Esophagus squamous epithelium (tissue), 5 donors: ENCODE measurements at places on chromosomes 4 and X.

GRCh38 chr4:159719531-159719930 lies 616.7 kb downstream of the RAPGEF2 start:
- no peaks in the 10 kb centered on the region for H3K27me3 ChIP-seq
- H3K4me1 ChIP-seq, result no peaks in the 10 kb centered on the region
- H3K4me3 ChIP-seq, result no peak overlapping the region
- no peak overlapping the region for H3K27ac ChIP-seq

GRCh38 chrX:76014321-76014720 lies 158.5 kb upstream of the PBDC1 start:
- H3K27ac ChIP-seq, result no peak overlapping the region
- H3K4me1 ChIP-seq, result no peaks in the 10 kb centered on the region
- H3K27me3 ChIP-seq, result no peaks in the 10 kb centered on the region

DNA sequence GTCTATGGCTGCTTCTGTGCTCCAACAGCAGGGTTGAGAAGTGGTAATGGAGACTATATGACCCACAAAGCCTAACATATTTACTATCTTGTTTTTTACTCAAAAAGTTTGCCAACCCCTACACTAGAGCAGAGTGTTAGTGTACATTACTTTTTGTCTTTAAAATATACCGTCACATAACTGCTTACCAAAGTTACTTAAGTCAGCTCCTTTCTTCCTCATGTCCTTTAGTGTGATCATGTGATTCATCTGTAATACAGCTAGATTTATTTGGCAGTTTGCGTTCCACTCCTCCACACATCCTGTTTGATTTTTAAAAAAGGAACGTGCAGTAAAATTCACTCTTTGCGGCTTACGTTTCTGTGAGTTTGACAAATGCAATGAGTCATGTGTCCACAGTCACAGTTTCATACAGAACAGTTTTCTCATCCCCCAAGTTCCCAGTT lies 162.4 kb upstream of the GPRIN3 start:
- H3K27me3 ChIP-seq, result no peaks in the 10 kb centered on the region
- no peaks in the 10 kb centered on the region for H3K36me3 ChIP-seq

GRCh38 chr4:88527787-88528186 lies 4.2 kb upstream of the PYURF start:
- peaks cover 26% of the 10 kb centered on the region for H3K4me1 ChIP-seq
- no peak overlapping the region for H3K27ac ChIP-seq
- H3K27me3 ChIP-seq, result no peaks in the 10 kb centered on the region
- H3K36me3 ChIP-seq, result no peaks in the 10 kb centered on the region
- H3K4me3 ChIP-seq, result no peak overlapping the region
- no peak for DNase-seq

DNA sequence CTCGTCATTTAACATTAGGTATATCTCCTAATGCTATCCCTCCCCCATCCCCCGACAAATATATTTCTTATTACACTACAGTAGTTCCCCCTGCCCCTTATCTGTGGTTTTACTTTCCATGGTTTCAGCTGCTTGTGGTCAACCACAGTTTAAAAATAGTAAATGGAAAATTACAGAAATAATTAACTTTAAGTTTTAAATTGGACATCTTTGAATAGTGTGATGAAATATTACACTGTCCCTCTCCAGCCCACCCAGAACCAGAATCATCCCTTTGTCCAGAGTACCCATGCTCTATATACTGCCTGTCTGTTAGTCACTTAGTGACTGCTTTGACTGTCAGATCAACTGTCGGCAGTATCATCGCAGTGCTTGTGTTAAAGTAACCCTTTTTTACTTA lies 47.4 kb upstream of the VEGFC start:
- H3K4me1 ChIP-seq, result peaks cover 4% of the 10 kb centered on the region
- H3K27me3 ChIP-seq, result no peaks in the 10 kb centered on the region
- H3K4me3 ChIP-seq, result no peak overlapping the region
- no peaks in the 10 kb centered on the region for H3K36me3 ChIP-seq
- H3K27ac ChIP-seq, result no peak overlapping the region

GRCh38 chr4:104591510-104591911 lies 96.8 kb upstream of the CXXC4 start:
- no peak overlapping the region for H3K27ac ChIP-seq
- no peak overlapping the region for H3K4me3 ChIP-seq
- H3K4me1 ChIP-seq, result no peaks in the 10 kb centered on the region
- no peak for DNase-seq
- H3K27me3 ChIP-seq, result no peaks in the 10 kb centered on the region

DNA sequence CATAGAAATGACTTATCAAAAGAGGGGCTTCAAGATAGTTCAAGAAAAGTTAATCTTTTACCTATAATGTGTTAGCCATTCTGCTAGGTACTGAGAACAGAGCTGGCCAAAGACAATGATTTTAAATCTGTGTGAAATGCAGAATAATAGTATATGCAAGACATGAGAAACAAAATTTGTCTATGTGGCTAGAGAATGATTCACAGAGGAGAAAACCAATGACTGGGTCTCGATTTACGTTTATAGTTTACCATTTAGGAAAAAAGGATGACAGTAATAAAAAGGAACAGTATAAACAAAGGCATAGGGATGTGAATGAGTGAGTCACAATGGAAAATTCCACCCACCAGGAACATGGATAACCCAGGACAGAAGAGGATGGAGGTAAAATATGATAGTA lies 31.9 kb downstream of the NPFFR2 start:
- no peak overlapping the region for H3K27ac ChIP-seq
- H3K4me3 ChIP-seq, result no peak overlapping the region
- no peaks in the 10 kb centered on the region for H3K4me1 ChIP-seq
- no peaks in the 10 kb centered on the region for H3K36me3 ChIP-seq
- H3K27me3 ChIP-seq, result no peaks in the 10 kb centered on the region

DNA sequence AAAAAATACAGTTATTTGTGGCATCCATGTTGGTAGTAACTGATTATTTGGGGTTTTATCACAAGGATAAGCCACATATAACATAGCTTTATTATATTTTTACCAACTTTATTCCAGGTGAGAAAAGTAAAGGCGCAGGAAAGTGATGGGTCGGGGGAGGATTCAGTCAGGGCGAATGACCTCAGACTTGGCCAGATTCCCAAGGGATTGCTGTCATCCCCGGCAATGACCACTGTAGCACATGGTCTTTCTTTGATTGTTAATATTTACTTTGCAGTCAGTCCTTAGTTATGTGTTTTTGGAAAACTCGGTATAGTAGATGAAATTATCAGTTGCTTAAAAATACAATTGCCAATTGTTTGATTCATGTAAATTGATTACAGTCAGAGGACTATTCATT lies 17.6 kb downstream of the GRIA3 start:
- no peaks in the 10 kb centered on the region for H3K4me1 ChIP-seq
- H3K27me3 ChIP-seq, result no peaks in the 10 kb centered on the region
- no peak overlapping the region for H3K4me3 ChIP-seq
- no peaks in the 10 kb centered on the region for H3K36me3 ChIP-seq

- DNase-seq, result no peak
- no peaks in the 10 kb centered on the region for H3K36me3 ChIP-seq
- no peak overlapping the region for H3K27ac ChIP-seq
- no peaks in the 10 kb centered on the region for H3K4me1 ChIP-seq
Observed at GRCh38 chrX:150482537-150483206, 85.7 kb upstream of the MTM1 start.

DNA sequence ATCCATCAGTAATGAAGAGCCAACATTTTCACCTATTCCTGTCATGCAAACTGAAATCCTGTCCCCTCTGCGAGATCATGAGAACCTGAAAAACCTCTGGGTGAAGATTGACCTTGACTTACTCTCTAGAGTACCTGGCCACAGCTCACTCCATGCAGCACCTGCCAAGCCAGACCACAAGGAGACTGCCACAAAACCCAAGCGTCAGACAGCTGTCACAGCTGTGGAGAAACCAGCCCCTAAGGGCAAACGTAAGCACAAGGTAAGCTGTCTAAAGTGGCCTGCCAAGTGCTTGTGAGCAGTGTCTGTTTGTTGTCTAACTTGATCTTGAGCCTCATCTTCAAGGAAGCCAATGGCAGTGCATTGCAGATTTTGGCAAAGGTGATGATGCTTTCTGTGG lies 455.9 kb downstream of the AFF2 start:
- DNase-seq, result no peak
- H3K4me3 ChIP-seq, result no peak overlapping the region
- no peaks in the 10 kb centered on the region for H3K4me1 ChIP-seq
- H3K27ac ChIP-seq, result no peak overlapping the region

GRCh38 chr4:13546142-13546940 lies 2.0 kb upstream of the NKX3-2 start:
- H3K4me1 ChIP-seq, result peaks cover 41% of the 10 kb centered on the region
- no peaks in the 10 kb centered on the region for H3K36me3 ChIP-seq
- H3K27ac ChIP-seq, result no peak overlapping the region
- no peak for DNase-seq
- peak overlapping the region; percentile 59 for H3K4me3 ChIP-seq
- H3K27me3 ChIP-seq, result peaks cover 100% of the 10 kb centered on the region

DNA sequence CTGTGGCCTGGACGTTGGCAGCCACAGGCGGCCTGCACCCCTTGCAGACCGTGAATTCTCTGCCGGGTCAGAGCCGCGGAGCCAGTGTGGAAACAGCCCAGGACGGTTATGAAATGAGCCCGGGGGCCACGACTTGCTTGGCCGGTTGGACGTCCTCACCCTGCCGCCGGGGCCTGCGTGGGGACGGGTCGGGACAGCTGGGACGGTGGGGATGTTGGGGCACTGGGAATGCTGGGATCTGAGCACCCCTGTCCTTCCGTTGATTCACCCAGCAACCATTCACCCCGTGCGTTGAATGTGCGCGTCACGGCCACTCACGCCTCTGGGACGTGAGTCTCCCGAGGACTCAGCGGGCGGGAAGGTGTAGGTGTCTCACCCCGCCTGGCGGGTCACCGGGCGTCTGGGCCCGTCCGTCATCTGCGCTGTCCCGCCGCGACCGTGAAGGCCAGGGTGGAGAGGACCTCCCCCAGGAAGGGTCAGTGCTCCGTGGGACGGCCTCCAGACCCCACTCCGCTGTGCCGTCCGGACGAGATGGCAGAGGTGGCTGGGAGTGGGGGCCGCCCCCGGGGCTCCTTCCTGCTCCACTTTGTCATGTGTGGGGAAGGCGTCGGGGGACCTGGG lies 4.5 kb upstream of the PLCXD1 start:
- H3K27me3 ChIP-seq, result no peaks in the 10 kb centered on the region
- H3K27ac ChIP-seq, result peak overlapping the region; percentile 86
- no peaks in the 10 kb centered on the region for H3K36me3 ChIP-seq
- no peak for DNase-seq
- H3K4me3 ChIP-seq, result peak overlapping the region; percentile 75
- peaks cover 32% of the 10 kb centered on the region for H3K4me1 ChIP-seq
